ENCODE measurements at places on chromosomes 3 and 15. TPM values are rescaled to one million over a fixed set of nuclear protein-coding genes. Genes with fewer than 3 reads are reported as not detected.

Gene RCN2
- total RNA-seq, result 72.8 TPM

Gene VGLL3
- 8.2 TPM for total RNA-seq

Gene PTX3
- total RNA-seq, result not detected

Gene CKMT1B
- total RNA-seq, result 0.93 TPM

Gene CORO2B
- 0.21 TPM for total RNA-seq

Gene CLPX
- total RNA-seq, result 59.4 TPM

Measured in Caco-2 (cell line).